ENCODE measurements at places on chromosomes 2 and 18.

GRCh38 chr2:239597216-239597615, 196.4 kb upstream of the HDAC4 start:
- no peak for DNase-seq

DNA sequence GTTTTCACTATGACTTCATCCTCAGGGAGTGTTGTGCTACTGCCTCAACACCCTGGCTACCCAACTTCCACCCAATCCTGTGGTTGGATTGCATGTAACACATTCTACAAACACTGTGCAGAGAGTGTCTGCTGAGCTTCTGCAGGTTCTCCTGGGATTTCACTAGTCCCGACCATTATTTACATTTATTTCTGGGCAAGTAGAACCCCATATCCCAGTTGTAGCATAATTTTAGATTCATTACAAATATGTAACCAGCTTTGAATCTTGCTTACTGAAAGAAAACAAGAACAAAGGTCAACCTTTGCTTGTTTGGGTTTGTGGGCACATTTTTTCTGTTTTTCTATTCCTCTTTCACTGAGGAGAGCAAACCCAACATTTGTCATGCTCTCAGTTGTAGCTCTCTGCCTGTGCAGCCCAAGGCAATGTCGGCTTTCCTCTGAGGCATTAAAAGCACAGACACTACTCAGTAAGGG, 2036.1 kb upstream of the LRRTM1 start:
- DNase-seq = no peak

DNA sequence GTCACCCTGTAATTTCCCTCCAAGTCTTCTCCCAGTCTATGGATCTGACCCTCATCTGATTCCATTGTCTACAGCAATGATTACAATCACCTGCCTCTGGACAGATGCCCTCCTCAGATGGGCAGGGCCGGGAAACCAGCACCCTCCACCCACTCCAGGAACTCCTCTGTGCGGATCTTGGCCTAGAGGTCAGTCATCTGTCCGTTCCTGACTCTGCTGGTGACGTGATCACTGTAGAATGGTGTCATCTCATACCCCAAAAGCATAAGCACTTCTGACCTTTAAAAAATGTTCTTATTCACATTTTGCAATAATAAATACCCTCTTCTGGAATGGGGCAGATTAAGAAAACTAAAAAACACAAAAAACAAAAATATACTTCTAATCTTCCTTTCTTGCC, 29.5 kb upstream of the BZW1 start:
- DNase-seq = no peak

DNA sequence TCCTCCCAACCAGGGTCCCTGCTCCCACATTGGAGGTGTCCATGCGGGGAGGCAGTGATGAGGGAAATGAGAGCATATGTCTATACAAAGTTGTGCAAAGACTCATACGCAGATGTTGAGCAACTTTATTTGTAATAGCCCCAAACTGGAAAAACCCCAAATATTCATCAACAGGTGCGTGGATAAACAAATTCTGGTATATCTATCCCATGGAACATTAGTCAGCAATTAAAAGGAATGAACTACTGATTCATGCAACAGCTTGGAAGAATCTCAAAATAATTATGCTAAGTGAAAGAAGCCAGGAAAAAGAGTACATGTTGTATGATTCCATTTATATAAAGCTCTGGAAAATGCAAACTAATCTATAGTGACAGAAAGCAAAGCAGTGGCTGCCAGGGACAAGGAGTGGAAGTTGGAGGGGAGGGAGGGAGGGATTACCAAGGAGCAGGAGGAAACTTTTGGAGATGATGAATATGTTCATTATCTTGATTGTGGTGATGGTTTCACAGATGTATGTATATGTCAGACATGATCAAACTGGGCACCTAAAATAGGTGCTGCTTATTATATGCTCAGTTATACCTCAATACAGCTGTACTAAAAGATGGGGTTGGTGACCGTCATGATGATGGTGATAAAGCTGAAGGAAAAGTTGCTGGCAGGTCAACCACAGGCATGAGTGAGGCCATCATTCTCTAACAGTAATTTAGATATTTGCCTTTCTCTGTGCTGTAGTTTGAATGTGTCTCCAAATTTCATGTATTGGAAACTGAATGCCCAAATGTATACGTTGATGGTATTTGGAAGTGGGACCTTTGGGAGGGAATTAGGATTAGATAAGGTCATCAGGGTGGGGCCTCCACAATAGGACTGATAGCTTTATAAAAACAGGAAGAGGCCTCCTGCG, 270.9 kb downstream of the CYP26B1 start:
- no peak for DNase-seq

GRCh38 chr2:161085149-161085548, 75.1 kb upstream of the TANK start:
- no peak for DNase-seq

GRCh38 chr2:71589763-71590162, 136.4 kb downstream of the DYSF start:
- DNase-seq = no peak

DNA sequence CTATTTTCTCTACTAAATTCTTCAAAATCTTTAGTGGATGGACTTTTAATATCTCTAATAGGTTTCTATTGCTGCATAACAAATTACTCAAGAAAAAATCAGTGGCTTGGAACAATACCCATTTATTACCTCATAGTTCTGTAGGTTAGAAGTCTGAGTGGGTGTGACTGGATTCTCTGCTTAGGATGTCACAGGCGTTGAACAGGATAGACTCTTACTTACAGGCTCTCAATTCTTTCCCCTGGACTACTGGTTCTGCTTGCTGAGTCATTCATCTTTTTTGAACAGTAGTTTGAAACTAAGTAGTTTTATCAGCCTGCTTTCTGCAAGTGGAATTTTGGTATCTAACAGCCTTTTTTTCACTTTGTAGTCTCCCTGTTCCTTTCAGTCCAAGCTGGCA, 265.4 kb downstream of the ZNF385B start:
- no peak for DNase-seq

DNA sequence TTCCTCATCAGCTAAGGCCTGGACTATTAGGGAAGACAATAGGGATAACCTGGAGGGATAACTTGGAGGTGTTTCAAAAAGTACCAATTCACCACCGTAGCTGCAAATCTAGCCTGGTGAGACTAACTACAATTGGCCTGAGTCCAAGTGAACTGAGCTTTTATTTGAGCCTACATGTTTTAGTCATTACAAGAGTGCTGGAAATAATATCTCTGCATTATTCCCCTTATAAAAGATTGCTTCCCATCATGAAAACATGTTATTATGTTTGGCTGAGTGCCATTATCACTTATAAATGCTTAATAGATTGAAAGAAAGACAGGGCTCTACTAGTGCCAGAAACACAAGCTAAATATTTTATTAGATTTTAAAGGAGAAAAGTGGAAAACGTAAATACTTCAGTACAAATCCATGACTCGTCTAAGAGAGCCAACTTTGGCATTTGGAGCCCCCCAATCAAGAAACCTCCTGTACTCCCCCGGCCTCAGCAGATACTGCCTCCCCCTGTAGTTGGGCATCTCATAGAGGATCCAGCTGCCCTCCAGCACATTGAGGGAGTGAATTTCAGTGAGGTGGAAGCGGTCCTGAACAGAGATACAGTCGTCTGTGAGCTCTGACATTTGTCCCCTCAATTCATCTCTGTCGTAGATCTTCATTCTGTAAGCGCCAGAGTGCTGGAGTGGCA, 3.6 kb downstream of the CRYGB start:
- DNase-seq = no peak

DNA sequence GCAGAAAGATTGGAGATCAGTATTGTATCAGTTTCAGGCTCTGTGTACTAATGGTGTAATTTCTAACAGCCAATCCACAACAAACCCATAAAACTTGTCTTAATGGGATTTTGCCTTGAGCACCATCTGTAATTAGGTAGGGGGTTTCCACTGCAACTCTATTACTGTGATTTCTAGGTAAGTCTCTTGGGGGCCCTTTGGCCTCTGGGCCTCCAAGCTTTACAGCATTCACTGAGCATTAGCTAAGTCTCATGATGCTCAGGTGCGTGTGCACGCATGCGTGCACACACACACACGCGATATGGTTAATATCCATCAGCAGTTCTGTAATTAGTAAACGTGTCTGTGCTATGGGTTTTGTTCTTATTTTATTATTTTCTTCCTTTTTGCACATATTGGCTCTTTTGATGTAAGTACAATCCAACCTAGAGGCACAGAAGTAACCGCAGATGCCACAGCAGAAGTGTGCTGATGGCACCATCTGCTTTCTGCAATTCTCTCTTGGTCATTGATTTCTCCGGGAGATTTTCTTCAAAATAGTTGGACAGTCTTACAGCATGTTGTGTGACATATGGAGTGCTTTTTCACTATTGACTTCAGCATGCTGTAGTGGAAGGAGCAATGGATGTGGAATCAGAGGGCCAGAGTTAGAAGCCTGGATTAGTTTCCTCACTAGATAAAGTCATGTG, 592.0 kb downstream of the LRRTM4 start:
- DNase-seq = no peak

DNA sequence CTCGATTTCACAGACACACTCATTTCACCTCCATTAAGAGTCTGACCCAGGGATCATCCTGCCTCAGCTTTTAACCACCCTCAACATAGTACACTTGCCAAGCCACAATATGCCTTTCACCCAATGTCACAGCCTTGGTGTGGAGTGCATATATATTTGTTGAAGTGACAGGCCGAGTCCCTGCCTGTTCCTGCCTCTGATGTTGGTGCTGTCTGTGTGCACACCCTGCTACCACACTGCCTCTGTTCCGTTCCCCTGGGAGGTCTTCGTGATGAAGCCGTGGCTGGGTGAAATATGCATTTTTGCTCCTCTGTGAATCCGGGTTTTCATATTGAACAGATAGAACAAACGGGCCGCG, 90.3 kb downstream of the RNF144A start:
- DNase-seq = no peak

DNA sequence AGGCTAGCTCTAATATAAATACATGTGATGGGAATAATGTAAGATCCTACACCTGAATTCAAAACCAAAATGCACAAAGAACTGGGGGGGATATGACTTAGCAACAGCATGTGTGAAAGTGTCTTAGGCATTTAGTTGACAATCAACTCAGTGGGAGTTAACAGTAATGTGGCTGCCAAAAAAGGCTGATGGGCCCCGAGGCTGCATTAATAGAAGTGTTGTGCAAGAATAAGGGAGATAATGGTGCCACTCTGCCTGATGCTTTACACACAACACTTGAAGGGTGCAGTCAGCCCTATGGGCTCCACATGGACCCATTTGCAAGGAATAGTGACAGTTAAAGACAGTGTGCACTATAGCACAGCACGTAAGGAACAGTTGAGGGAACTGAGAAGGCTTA, 649.4 kb upstream of the ZEB2 start:
- no peak for DNase-seq

DNA sequence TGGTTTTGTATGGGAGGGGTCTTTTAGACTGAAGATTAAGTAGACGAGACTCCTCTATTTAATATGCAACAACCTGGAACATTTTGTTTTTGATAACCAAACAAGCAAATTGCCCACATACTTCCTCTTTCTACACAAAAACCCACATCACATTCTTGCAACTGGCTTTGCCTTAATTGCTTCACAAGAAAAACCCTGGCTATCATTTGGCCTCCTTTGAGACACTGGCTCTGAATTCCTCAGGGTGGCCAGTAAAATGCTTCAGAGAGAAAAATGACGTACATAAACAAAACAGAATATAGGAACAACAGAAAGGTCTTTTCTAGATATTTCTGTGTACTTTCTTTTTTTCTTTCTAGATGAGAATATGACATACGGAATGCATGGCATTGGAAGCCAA, 103.0 kb downstream of the TRIB2 start:
- DNase-seq = no peak

DNA sequence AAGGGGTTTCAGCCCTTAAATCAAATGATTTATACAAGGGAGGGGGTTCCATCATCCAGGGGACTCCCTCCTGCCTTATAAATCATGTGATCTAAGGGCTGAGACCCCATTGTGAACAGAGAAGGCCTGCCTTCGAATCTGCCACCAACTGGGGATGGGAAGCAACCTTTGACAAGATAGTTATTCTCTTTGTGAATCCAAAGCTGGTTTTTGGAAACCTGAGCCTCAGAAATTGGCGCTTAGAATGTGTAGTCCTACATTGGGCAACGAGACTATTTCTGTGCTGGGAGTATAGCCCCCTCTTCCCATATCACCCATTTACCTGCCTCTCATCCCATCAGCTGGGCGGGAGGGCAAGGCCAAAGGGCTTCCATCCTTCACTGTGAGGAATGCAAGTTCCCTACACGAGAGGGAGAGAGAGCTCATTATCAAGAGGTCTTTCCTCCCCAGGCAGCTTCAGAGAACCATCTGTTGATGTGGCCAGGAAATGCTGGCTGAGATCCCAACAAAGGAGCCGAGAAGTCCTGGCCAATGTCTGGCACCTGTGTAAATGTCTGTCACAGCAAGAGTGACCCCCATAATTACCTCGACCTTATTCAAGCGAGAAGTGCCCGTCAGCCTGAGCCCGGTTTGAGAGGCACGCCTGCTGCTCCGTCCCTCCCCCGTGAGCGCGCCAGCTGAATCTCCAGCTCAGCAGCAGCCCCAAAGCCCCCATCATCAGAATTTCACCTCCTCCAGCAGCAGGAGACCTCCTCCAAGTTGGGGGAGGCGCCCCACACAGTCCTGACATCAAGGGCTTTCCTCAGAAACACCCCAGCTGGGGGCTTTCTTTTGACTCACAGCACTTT, 48.4 kb upstream of the APCDD1 start:
- DNase-seq = no peak

DNA sequence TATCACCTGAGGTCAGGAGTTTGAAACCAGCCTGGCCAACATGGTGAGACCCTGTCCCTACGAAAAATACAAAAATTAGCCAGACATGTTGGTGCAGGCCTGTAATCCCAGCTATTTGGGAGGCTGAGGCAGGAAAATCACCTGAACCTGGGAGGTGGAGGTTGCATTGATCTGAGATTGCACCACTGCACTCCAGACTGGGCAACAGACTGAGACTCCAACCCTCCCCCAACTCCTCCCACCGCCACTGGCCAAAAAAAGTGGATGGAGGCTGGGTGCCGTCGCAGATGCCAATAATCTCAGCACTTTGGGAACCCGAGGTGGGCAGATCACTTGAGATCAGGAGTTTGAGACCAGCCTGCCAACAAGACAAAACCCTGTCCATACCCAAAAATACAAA, 10.1 kb upstream of the SPIRE1 start:
- no peak for DNase-seq

- DNase-seq = no peak
Observed at GRCh38 chr2:239601880-239602279, 201.1 kb upstream of the HDAC4 start.

- no peak for DNase-seq
Observed at GRCh38 chr18:42100911-42101310, 145.9 kb downstream of the PIK3C3 start.

GRCh38 chr2:3768960-3769765, 65.8 kb downstream of the DCDC2C start:
- no peak for DNase-seq

GRCh38 chr2:187982668-187983067, 309.0 kb upstream of the GULP1 start:
- no peak for DNase-seq

DNA sequence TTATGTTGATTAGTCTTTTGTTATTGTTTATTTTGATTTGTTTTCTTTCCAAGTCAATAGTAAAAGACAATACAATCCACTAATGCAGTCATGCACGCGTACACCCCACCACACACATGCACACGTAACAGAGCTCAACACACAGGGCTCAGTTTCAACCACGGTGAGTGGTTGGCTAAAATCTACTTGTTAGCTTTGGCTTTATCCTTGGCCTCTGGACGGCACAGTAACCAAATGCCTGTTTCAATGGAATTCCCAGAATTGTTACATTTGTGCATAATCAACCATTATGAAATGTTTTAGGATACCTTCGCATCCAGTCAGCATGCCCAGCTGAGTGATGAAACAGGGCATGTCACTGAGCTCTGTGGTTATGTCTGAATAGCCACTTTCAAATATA, 53.2 kb downstream of the NYAP2 start:
- DNase-seq = no peak
